ENCODE measurements at places on chromosomes 6 and 20. TPM values are rescaled to one million over a fixed set of nuclear protein-coding genes. Genes with fewer than 3 reads are reported as not detected.

DNA sequence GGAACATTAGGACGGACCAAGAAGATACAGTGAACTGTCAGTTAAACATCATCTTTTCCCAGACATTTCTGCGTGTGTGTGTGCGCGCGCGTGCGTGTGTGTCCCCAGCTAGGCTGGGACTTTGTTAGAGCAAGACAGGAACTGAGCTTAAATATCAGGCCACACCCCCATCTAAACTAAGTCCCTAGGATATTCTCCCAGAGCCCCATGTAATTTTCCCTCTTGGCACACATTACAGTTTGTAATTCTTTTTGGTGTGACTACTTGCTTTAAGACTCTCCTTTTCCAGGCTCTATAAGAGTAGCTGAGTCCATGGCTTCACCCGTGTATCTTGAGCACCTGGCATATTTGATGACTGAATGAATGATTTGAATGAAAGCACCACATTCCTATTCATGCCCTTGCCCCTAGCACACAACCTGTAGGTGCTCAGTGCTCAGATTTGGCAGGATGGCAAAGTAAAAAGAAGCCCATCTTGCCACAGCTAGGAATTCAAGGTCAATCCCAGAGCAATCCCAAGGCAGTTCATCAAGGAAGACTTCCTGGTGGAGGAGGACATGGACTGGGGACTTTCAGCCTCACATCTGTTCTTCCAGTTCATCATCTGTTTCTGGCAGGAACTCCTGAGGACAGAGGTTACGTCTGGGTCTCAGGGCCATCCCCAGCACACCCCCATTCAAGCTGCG lies 69.2 kb downstream of the MRPL14 start:
- no peak for DNase-seq
- H3K27ac ChIP-seq: no peak overlapping the region
- no peak overlapping the region for H3K4me3 ChIP-seq
- peaks cover 2% of the 10 kb centered on the region for H3K27me3 ChIP-seq

Gene RAB32
- 0.32 TPM for total RNA-seq

Gene DUSP15
- total RNA-seq: not detected

Gene CGA
- not detected for total RNA-seq

- no peak overlapping the region for H3K4me3 ChIP-seq
- no peak for DNase-seq
- no peaks in the 10 kb centered on the region for H3K4me1 ChIP-seq
- H3K36me3 ChIP-seq: no peaks in the 10 kb centered on the region
- no peaks in the 10 kb centered on the region for H3K27me3 ChIP-seq
Observed at GRCh38 chr6:19549109-19549508, 288.1 kb upstream of the ID4 start.

DNA sequence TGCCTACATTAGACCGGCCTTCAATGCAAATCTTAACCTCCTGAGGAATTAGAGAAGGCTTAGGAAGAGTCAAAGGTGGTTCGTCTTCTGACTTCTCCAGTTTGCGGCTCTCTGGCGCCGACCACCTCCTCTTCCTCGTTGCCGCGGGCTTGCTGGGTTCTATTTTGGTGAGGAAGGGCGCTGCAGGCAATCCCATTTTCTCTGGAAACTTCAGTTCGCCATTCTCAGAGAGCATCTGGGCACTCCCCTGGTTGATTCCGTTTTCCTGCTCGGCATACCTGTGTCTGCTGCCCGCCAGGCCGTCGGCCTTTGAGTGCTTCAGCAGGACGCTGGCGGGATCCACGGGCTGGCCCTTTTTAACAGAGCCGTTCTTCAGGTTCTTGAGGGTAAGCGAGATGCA lies 67.9 kb downstream of the GMPR start:
- no peak overlapping the region for H3K27ac ChIP-seq
- peaks cover 26% of the 10 kb centered on the region for H3K36me3 ChIP-seq
- no peaks in the 10 kb centered on the region for H3K27me3 ChIP-seq
- H3K4me1 ChIP-seq: peaks cover 3% of the 10 kb centered on the region
- H3K4me3 ChIP-seq: no peak overlapping the region
- DNase-seq: no peak

DNA sequence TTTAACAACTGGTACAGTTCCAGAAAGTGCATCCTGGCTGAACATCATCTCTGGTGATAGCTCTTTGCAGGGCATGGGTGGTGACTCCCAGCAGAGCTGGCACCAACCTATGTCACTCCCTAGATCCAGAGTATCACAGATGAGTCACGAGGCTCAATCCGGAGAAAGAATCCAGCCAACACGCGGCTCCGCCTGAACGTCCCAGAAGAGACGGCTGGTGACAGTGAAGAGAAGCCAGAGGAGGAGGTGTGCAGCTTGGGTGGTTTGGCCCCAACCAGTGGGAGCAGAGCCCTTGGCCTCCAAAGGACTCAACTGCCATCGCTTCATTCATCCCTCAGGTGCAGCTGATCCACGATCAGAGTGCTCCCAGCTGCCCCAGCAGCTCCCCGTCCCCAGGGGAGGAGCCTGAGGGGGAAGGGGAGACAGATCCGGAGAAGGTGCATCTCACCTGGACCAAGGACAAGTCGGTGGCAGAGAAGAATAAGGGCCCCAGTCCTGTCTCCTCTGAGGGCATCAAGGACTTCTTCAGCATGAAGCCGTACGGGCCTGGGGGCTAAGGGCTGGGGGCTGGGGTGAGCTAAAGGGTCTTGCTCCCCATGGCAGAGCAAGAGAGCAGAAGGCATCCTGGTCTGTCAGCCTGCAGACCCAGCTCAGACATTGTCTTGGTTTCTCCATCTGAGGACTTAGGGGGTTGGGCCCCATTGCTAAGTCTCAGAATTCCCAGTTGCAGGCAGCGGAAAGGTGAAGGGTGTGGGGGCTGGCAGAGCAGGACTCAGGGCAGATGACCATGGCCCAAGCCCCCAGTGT lies 27.2 kb downstream of the SLC12A5 start:
- H3K4me1 ChIP-seq: peaks cover 20% of the 10 kb centered on the region
- DNase-seq: no peak
- peaks cover 29% of the 10 kb centered on the region for H3K27me3 ChIP-seq
- no peak overlapping the region for H3K4me3 ChIP-seq
- H3K36me3 ChIP-seq: peaks cover 11% of the 10 kb centered on the region
